ENCODE measurements at places on chromosomes 7 and 10.

GRCh38 chr7:30566596-30566995 lies 28.1 kb upstream of the GARS1 start:
- no peak for DNase-seq

GRCh38 chr10:24235471-24235870 lies 26.5 kb downstream of the KIAA1217 start:
- no peak for DNase-seq

DNA sequence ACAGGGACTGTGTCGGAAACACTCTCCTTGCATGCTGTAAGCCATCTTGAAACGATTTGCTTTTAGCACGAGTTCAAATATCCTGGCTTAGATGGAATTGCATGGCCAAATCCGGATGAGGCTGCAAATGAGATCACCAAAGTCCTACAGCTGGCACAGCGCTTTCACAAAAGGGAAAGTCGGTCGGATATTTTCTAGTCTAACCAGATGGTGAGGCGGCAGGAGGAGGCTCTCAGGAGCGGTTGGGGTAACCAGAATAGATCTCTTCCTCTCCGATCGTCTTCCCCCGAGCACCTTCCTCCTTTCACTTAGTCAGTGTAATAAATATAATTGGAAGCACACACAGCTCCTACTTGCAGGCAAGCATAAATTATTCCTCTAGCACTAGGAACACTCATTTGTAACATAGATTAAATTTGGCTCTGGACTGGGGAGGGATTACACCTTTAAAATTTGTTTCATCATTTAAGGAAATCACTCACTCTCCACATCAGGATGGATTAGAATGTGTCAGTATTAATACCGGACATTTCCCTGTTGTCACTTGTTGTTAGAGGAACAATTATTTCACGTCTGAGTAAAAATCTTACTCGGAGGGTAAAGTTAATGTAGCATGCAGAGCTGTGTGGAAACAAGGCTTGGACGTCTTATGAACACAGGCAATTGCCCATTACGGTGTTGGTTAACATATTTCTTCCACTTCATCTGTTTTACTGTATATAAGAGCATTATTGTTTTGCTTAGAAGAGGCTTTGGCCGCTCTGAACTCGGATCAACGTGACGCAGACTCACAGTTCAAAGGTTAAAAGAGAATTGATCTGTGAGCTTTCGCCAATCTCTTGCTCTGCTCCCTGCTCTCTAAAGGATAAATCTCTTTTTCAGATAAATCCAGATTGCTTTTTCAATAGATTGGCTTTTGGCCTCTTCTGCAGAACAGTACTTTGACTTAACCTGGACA lies 857.9 kb downstream of the TYW1 start:
- DNase-seq: no peak

- DNase-seq: no peak
Observed at GRCh38 chr7:116161728-116162127, 48.6 kb upstream of the TES start.

- no peak for DNase-seq
Observed at GRCh38 chr10:18690541-18690940, 31.3 kb downstream of the ARL5B start.

DNA sequence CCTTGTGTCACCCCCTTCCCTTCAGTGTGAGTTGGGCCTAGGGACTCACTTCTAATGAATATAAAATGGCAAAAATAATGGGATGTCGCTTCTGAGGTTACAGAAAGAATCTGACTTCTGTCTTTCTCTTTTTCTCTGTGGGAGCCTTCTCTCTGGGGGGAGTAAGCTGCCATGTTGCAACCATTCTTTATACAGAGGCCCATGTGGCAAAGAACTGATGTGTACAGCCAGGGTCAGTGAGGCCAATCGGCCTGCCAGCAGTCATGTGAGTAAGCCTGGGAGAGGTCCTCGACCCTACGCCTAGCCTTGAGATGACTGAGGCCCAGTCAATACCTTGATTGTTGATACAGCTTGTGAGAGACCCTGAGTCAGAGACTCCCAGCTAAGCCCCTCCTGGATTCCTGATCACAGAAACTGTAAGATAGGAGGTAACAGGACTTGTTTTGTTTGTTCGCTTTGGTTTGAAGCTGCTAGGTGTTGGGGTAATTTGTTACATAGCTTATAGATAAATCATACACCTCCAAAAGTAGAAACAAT lies 1.7 kb downstream of the TCAF1 start:
- no peak for DNase-seq

DNA sequence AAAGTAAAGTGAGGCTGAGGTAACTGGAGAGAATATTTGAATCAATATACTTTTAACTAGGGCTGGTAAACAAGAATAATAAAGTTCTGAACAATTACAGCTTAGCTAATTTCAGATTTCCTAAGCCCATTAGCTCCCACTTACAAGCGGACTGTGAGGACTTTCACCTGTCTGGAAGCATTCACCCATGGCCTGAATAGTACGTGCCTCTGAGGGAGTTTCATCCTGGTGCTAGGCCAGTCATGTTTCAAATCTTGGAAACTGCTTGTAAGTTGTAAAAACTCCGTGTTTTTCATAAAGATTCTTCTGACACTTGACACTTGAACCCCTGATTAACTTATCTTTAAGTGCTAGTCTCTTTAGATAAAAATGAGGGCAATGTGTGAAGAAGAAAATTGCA lies 975.2 kb upstream of the GHITM start:
- DNase-seq: no peak

DNA sequence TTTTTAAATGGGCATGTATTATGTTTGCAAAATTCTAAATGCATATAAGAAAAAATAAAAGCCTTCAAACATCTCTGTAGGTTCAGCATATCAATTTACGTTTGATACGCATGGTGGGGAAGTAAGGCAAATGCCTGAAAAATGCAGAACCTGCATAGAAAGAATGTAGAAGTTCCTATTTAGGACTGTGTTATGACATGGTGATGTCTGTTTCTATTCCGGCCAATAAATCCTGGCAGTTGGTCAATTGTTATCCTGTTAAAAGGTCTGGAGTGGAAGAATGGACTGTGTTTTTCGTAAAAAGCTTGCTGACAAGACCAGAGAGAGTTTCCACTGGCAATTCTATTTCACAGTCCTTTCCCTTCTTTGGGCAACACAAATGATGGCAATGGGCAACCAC lies 49.6 kb upstream of the CAV2 start:
- no peak for DNase-seq

DNA sequence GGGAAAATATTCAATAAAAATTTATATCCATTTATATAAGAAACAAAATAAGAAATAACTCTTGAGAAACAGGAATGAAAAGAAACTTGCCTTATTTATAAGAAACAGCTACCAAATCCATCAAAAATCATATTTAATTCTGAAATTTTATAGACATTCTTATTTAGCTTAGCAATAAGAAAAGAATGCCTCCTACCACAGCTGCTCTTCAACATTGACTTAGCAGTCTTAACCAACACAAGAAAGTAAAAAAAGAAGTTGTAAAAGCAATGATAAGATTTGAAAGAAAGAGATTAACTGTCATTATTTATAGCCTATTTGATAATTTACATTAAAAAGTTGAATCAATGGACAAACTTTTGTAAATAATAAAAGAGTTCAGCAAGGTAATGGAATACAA lies 212.8 kb downstream of the ZNF365 start:
- DNase-seq: no peak

GRCh38 chr10:98107644-98108430 lies 26.6 kb upstream of the R3HCC1L start:
- no peak for DNase-seq

- peak; percentile 82 for DNase-seq
Observed at GRCh38 chr10:33136781-33137180, 178.8 kb upstream of the ITGB1 start.

GRCh38 chr10:4214908-4215307 lies 429.9 kb upstream of the KLF6 start:
- DNase-seq: no peak

GRCh38 chr10:22086730-22087401 lies 83.3 kb upstream of the DNAJC1 start:
- no peak for DNase-seq

- no peak for DNase-seq
Observed at GRCh38 chr7:144109283-144109682, at the start of gene OR2A2. OR2A2 (plus strand) TSS chr7:144109583; CDS start chr7:144109583, 0 bp downstream.

DNA sequence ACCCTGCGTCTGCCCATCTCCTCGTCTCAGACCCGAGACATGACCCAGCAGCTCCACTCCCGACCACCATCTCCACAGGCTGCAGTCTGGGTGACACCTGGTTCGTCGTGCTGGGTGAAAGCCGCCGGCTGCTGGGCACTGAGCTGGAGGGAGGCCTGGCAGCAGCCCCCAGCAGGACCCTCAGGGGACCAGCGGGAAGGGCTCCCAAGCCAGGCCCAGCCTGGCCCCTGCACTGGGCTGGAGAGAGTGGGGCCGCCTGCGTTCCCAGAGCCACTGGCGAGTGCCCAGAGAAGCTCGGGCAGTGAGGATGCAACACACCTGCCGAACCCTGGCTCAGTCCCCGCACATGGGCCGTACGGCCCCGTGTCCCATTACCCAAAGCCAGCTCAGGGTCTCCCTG lies 21.3 kb downstream of the CFAP46 start:
- no peak for DNase-seq

- peak; percentile 53 for DNase-seq
Observed at GRCh38 chr7:138170959-138171703, 94.9 kb downstream of the AKR1D1 start.

- no peak for DNase-seq
Observed at GRCh38 chr10:114346176-114347031, 57.9 kb downstream of the AFAP1L2 start.

DNA sequence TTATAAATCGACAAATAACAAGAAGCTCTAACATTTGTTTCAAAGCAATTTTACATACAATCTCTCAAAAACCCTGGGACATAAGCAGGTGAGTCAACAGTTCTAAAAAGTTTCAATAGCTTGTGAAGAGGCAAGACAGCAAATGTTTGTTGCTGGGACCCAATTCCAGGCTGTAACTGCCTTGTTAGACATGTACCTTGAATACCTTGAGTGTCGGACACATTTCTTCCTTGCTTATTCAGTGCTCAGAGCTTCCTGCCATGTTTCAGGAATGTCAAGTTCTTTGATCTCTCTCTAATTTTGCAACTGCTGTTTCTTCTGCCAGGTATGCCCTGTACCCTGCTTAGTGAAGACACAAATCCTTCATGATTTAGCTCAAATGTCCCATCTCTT lies 5.1 kb downstream of the CH25H start:
- no peak for DNase-seq

GRCh38 chr7:11130012-11130411 lies 156.3 kb downstream of the PHF14 start:
- peak; percentile 65 for DNase-seq

DNA sequence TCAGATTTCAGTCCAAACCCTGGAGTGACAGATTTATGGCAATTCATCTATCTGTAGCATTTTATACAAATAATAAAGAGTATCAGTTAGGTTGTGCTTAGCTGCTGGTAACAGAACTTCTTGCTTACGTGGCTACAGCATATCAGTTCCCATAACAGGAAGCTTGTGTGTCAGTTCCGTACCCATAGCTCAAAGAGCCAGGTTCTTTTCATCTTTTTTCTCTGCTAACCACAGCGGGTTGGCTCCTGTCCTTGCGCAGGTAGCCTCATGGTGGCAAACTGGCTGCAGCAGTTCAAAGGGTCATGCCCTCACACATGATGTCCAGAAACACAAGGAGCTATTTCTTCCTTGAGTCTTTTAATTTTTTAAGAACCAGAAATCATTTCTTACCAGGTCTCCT lies 1041.8 kb downstream of the GATA3 start:
- DNase-seq: peak; percentile 13

- peak; percentile 33 for DNase-seq
Observed at GRCh38 chr7:129499999-129500398, 2.3 kb upstream of the SMKR1 start.

DNA sequence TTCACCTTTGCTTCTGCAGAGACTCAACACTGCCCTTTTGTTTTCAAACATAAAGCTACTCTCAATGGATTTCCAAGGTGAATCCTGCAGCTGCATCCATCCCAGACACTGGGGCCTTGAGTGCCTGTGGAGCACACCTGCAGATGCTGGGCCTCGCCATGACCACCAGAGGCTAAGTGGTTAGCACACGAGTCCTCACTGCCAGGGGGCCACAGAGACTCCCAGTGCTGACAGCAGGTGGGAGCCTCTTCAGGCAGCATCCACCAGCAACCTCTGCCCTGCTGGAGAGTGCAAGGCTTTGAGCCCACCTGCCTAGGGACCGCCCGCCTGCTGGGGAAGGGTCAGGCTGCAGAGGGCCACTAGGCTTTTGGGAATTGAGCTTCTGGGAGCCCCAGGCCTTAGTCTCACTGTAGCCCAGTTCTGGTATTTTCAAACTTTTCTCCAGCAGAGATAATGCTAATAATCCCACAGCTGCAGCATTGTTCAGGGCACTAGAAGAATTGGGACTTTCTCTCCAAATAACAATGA lies 9.4 kb upstream of the HPS1 start:
- DNase-seq: no peak

- no peak for DNase-seq
Observed at GRCh38 chr7:6248581-6248980, 23.8 kb downstream of the CYTH3 start.

GRCh38 chr10:16854623-16855022 lies 37.4 kb upstream of the RSU1 start:
- DNase-seq: no peak

DNA sequence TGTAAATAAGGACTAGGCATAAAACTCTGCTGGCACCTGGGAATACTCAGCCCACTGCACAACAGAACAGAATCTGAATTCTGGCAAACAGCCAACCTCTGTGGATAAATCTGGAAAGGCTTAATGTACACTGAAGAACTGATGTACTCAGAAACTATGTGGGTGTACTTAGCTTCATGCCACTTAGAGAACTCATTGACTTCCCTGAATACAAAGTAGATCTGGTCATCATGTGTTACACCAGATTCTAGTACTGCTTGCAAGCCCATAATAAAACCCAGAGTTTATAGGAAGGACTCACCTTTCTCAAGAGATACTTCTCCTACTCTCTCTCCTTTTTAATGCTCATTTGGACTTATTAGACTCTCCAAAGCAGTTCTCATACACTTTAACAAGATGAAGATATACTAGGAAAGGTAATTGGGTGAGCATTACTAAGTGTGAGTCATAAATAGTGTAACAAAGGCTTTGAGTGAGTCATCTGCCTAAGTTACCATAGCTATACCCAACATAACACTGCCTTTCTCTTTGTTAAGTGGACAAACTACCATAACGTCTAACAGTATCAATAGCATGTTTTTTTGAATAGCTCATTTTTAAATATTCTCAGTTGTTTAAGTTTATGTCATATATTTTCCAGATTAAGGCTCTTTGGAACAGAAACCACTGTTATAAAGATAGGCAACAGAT lies 309.1 kb downstream of the MDFIC start:
- DNase-seq: peak; percentile 53

GRCh38 chr10:35324196-35324595 lies 12.1 kb upstream of the CCNY start:
- DNase-seq: no peak

- no peak for DNase-seq
Observed at GRCh38 chr7:8442051-8442813, 8.8 kb downstream of the NXPH1 start.

- DNase-seq: peak; percentile 56
Observed at GRCh38 chr7:27784399-27785053, 44.6 kb downstream of the TAX1BP1 start.

DNA sequence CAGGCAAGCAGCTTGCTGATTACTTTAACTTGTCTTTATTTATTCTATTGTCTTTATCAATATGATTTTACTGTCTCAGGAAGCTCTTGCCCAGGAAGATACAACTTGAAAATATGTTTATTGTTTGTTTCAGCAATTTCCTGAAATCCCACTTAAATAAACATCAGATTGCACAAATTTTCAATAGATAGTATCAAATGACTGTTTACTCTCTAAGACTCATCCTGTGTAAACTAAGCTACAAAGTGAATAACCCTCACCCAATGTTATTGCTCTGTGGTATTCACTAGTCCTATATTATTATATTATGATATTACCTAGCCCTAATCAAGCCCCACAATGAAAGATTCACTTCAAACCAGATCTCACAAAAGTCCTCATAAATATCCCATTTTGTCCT lies 130.4 kb upstream of the HPS1 start:
- no peak for DNase-seq

Data from activated CD4-positive, alpha-beta T cell treated with anti-CD3 and anti-CD28 coated beads, Interleukin-2, Interleukin-6, amounts not matched to agents 100 ng/mL and 50 ng/mL, durations not matched to agents 16 hours and 8 hours (primary cell).